ENCODE measurements at places on chromosomes 5 and 9.

DNA sequence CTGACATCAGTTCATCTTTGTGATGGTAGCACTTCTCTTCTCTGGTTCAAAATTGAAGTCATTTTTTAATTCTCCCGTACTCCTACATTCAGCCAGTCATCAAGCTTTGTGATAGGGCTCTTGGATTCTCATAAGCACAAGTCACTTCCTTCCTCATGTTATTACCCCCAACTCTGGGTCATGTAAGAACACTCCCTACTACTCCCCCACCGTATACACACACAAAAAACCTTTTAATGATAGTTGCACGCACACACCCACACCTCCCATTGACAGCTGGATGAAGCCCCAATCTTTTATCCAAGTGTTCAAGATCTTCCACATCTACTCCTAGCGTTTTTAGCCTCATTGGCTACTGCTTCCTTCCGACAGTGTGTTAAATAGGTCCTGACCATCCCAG is 16.8 kb downstream of the KDM3B start:
- DNase-seq, result no peak

GRCh38 chr9:76553680-76554079 is 94.7 kb downstream of the GCNT1 start:
- no peak for DNase-seq

- DNase-seq, result no peak
Observed at GRCh38 chr5:173472784-173473278, 143.6 kb downstream of the BOD1 start.

DNA sequence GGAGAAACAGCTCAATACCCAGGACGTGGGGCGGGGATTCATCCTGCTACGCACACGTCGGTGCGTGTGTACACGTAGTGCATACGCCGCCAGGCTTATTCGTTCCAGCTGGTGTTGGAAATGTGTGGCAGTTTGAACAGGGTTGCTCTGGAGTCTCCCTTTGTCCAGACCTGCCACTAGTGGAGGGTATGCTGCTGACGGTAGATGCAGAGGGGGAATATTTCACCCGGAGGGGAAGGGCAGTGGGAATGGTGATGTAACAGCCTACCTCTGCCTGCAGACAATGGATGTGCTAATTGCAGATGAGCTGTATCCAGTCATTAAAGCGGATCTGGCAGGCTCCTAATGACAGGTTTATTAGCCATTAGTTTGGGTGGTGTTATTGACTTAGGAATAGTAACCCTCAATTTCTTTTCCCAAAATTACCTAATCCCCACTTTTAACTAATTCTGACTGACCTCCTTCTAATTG is 142.7 kb downstream of the PAX5 start:
- peak; percentile 68 for DNase-seq

DNA sequence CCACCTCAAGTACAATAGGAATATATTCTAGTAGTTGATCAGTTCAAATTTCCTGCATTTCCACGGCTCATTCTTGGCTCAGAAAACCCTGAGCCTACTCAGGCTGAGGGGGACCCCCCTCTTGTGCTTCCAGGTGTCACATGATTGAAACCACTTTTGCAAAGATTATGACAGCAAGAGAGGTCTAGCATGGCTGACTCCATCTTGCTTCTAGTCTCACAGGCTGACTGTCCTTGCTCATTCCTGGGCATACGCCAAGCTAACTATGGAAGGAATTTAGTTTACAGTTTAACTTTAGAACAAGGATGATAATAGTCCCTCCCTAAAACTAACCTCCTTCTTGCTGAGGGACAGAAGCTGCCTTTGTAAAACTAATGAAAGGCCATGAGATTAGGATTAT is 154.1 kb downstream of the SNX18 start:
- DNase-seq, result no peak

GRCh38 chr9:108776920-108777639 is 78.7 kb downstream of the ACTL7B start:
- DNase-seq, result no peak

GRCh38 chr5:84231433-84231832 is 153.2 kb downstream of the EDIL3 start:
- DNase-seq, result no peak

DNA sequence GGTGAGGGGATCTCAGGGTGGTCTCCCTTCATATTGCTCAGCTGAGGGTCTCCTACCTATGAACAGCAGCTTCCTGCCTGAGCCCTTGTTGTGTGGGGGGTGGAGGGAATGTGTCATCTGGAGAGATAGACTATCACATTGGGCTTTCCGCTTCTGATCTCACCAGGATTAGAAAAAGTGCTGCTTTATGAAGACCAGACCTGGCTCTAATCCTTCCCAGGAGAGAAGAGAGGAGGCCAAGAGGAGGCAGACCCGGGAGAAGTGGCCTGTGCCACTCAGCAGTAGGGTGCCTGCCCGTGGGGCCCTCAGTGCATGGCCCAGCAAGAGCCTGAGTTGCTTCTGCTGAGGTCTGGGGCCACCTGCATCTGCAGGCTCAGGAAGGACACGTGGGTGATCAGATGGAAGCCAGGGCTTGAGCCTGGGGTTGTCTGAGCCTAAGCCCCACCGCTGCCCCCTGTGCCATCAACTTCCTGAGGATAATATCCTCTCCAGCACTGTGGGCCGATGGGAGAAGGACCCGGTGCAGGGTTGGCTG is 22.1 kb upstream of the COL5A1 start:
- DNase-seq, result no peak

DNA sequence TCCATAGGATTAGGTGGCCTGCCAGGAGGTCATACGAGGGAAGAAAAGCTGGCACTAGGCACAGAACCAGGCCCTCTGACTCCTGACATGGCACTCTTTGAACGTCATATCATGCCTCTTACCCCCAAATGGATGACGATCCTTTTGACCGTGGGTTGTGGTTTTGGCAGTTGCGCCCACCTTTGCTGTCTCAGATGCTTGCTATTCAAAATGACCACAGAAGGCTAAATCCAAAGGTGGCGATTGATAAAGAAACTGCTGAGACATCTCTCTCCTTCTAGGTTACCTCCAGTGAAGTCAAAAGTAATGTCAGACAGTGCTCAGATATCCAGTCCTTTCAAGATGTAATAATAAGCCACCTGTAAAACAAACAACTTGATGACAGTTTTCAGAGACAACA is 385.0 kb downstream of the EFNA5 start:
- DNase-seq, result no peak

DNA sequence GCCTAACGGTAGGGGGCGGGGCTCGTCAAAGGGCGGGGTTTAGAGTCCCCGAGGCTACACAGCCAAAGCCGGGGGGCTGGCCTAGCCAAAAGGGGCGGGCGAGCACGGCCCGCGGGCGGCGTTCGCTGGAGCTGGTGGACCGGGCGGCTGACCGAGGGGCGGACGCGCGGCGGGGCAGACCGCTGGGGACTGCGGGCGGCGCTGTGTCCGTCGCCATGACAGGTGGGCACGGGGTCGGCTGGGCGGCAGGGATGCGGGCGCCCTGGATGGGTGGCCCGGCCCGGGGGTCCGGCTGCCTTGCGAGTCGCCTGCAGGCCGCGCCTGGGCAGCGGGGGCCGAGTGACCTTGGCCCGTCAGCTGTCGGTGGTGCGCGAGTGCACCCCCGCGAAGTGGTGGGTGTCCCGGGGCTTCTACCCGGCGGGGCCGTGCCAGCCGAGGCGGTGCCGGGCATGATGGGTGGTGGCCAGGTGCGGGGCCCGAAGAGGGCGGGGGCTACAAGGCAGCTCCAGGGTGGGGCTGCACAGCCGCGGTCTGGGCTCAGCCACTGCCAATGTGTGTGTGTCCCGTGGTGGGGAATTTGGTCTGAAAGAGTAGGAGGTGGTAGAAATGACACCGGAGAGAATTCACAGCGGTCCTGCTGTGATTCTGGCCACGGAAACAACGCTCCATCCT is at the start of gene CARD19:
TSS of gene CARD19 (plus strand) at position 87 of the 672 bp plus-strand sequence. CDS start at position 216, 129 bp downstream.
- DNase-seq, result no peak

DNA sequence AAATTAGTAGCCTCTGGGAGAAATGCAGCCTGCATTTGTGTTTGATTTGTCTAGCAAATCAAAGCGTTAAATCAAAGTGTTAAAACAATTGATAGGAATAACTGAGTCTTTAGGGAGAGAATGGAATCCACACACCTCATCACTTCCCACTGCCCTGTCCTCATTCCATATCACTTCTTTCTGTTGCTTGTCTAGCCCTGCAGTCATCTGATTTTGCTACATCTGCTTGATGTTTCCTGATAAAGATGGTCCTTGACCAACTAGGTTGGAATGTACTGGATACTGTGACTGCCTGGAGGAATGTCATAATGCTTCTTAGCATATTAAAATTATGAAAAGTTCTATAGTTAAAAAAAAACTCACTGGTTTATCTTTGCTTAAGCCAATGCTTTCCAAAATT is 119.9 kb downstream of the DOCK2 start:
- no peak for DNase-seq

- no peak for DNase-seq
Observed at GRCh38 chr5:55324815-55325418, 17.1 kb downstream of the MTREX start.

DNA sequence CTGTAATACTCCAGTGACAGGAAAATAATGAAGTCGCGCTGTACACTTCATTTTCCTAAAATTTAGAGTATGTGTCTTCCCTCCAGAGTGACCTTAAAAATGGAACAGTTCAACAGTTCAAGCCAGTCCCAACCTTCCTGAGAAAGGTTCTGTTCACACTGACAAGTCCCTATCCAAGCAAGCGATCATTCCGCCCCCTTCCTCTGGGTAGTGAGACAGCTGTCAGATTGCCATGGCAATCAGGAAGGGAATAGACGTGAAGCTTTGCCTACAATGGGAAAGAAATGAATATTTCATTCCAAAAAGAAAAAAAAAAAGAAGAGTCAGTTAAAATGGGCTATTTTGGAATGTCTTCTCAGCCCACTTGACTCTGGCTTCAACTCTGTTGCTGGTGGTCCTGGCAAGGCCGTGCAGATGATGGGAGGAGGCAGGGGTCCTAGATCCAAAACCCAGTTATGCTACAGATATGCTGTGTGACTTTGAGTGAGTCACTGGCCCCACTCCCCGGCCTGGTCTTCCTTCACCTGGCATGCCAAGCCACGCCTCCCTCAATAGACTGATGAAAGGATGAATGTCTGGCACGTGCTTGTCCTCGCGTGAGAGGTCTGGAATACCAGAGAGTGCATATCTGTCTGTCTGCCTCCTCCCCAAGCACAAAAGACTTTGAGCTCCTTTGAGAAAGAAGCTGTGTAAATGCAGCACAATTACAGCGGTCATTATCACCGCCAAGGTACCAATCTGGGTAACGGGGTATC is 165.8 kb upstream of the WWC1 start:
- DNase-seq, result no peak

DNA sequence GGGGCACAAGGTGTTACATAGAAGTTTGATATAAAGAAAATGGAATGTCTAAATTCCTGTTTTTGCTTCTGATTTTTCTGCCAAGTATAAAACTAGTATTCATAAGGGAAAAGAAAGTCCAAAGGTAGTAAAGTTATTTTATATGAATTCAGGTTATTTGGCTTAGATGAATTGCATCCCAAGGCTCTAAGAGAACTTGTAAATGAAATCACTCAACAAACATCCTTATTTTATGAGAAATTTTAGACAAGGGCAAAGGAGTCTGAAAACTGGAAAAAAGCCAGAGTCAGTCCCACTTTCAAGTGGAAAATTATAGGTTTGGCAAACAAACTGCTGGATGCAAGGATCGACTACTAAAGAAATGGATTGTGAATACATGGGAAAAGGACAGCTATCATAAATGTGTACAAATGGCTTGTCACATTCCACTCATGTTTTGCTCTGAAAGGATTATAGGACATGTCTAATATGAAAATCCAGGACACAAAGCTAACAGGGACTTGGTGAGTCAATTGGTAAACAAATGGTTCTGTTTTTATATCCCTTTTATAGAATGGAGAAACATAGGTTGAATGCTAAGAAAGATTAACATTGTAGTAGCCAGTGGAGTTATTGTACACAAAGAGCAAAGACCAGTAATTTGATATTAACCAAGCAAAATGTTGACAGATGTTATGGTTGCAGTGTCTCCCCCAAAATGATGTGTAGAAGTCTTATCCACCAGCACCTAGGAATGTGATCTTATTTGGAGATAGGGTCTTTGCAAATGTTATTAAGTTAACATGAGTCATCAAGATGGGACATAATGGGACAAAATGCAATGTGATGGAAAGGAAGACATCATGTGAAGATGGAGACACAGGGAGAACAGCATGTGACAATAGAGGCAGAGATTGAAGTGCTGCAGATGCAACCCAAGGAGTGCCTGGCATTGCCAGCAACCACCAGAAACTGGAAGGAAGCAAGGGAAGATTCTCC is 495.7 kb downstream of the TLE1 start:
- DNase-seq, result no peak

GRCh38 chr5:144122641-144123040 is 47.8 kb downstream of the YIPF5 start:
- no peak for DNase-seq

DNA sequence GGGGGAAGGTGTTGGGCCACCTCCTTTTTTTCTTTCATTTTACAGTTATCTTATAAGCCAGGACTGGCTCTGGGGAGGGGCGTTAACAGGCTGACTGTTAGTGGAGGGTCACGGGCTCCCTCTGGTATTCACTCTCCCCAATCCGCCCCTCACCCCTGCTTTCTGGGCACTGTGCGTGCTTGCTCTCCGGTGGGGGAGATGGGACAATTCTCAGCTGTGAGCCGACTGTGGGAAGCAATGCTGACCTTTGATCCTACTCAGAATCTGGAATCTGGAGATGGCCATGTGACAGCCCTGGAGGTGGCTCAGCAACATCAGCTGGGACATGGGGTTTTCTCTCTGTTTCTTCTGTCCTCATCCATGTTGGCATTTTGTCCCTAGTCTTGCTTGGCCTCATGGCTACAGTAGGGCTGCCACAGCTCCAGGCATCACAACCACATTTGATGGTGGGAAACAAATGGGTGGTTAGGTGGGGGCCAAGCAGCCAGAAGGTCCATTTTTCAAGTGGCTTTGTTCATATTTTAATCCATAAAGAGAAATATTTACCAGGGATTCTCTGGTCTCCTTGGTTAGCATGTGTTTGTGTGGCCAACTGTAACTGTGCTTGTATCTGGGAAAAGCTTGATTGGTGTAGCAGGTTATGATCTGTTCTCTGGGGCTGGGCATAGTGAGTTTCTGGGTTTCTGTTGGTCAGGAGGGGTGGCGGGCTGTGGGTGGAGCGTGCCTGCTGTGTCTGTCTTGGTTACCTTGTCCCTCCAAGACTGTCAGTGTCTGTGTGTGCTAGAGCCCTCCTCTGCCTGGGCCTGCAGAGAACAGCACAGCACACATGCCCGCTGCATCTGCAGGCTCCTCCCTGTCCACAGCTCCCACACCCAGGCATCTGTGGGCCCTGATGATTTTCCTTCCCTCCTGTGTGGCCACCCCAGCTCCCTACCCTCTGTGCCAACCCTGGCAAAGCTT is 12.4 kb downstream of the WNK2 start:
- DNase-seq, result no peak

Data from NCI-H2081 (cell line).